ENCODE measurements at places on chromosomes 2 and 18.

GRCh38 chr18:12701161-12701560 lies 1.4 kb downstream of the CEP76 start:
- no peak for DNase-seq

- no peak for DNase-seq
These were observed 175.7 kb downstream of the ICOS start for GRCh38 chr2:204112084-204112770.

DNA sequence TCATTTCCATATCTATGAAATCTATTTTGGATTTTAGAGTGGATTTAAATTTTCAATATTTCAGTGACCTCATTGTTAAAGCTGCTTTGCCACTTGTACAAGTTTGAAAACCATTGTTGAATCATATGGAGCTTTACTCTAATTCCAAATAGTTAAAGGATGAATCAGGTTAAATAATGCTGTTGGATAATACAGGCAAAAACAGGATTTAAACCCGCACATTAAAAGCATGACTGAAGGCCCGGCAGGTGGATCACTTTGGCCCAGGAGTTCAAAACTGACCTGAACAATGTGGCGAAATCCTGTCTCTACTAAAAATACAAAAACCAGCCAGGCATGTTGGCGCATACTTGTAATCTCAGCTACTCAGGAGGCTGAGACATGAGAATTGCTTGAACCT lies 68.3 kb downstream of the RIF1 start:
- DNase-seq: no peak

- no peak for DNase-seq
These were observed 28.1 kb downstream of the PIK3C3 start for GRCh38 chr18:41982942-41983660.

DNA sequence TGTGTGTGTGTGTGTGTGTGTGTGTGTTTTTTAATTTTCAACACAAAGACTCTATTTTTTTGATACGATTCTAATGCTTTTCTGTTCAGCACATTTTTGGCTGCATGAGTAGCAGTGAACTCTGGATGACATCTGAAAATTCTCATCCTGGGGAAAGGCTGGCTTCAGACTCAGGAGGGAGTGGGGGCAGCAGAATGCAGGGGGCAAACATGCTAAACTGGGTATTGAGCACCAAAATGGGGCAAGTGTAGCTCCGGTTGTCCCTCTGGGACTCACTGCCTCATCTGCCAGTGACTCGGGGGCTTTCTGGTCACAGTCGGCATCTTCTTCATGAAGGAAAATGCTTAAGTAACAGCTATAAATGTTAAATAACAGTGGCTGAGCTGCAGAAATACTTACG lies 116.8 kb upstream of the PID1 start:
- DNase-seq: no peak

DNA sequence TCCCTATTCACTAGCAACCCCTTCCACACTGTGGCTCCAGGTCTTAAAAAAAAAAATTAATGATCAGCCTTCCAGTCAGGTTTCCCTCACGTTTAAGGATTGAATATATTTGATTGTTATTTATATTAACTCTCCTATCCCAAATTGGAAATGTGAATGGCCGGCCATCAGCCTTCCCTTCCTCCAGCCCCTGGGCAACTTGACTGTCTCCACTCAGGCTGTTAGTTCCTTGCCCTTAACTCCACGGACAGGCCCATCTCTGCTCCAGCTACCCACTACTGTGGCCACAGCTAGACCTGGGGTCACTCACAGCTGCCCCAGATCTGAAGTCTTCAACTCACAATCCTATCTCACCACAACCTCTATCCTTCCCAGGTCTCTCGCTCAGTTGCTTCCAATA lies 39.9 kb downstream of the THOC1 start:
- no peak for DNase-seq

DNA sequence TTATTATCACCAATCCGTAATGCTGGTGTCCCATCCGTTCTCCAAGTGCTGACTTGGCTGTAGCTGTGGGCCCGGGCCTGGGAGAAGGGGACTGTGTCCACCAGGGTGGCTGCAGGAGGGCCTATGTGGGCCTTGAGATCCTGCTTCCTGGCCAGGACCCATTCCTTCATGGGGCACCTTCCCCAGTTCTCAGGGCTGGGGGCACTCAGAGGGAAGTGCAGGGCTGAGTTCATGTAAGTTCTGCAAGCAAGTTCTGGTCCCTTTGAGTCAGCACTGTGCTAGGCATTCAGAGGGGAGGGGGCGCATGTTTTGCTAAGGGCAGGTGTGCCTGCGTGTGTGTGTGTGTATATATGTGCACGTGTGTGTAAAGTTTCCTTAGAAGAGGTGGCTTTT lies 94.0 kb downstream of the GLI2 start:
- no peak for DNase-seq

- no peak for DNase-seq
These were observed 185.3 kb downstream of the PRKCE start for GRCh38 chr2:45836740-45837139.

DNA sequence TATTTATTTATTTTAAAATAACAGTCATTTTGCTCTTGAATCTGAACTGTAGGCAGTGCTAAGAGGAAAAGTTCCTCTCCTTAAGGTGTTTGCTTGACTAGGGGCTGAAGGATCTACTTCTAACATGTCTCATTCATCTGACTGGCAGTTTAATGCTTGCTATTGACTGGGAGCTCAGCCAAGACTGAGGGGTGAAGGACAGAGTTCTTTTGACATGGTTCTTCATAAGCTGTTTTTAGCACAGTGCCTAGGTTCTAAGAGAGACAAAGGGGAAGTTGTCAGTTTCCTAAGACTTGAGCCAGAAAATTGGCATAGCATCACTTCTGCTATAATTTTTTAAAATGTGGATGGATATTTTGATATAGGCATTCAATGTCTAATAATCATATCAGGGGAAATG lies 73.0 kb downstream of the COMMD1 start:
- DNase-seq: peak; percentile 72

DNA sequence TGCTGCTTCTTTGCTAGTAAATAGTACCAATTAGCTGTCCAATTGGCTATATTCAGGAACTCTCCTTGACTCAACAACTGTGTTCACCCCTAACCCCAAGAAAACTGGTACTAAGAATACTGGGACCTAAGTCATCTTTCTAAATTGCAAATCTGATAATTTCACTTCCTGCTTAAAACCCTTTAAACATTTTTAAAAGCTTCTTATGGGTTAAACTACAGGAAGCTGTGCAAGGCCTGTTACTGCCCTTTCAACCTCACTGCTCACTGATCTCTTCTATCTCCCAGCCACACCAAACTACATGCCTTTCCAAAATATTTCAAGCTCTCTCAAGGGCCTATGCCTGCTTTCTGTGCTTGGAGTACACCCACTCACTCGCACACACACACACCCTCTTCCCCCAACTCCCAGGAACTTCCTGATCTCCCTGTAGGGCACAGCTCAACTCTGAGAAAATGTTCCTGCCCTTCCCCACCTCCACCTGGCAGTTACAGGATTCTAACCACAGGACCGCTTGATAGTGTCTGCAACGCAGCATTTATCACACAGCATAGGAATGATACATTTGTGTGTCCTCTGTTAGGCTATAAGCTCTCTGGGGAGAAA lies 6.7 kb downstream of the LMAN1 start:
- DNase-seq: no peak

GRCh38 chr2:58427572-58428095 lies 186.5 kb upstream of the FANCL start:
- DNase-seq: peak; percentile 40

DNA sequence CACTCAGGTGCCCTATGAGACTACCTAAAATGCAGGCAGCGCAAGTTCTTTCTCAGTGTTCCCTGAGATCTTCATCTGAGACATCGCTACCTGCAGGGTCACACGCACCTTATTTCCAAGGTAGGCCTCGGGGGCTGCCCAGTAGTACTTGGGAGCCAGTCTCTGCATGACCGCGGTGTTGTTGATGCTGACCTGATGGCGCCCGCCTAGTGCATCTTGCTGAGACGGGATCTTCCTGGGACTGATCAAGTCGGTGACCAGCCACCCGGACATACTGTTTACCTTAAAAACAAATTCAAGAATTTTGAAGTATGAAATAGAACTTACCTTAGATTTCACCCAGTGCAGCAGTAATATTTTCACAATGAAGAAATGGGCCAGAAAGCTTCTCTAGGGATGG lies 80.1 kb downstream of the LAMA1 start:
- no peak for DNase-seq

DNA sequence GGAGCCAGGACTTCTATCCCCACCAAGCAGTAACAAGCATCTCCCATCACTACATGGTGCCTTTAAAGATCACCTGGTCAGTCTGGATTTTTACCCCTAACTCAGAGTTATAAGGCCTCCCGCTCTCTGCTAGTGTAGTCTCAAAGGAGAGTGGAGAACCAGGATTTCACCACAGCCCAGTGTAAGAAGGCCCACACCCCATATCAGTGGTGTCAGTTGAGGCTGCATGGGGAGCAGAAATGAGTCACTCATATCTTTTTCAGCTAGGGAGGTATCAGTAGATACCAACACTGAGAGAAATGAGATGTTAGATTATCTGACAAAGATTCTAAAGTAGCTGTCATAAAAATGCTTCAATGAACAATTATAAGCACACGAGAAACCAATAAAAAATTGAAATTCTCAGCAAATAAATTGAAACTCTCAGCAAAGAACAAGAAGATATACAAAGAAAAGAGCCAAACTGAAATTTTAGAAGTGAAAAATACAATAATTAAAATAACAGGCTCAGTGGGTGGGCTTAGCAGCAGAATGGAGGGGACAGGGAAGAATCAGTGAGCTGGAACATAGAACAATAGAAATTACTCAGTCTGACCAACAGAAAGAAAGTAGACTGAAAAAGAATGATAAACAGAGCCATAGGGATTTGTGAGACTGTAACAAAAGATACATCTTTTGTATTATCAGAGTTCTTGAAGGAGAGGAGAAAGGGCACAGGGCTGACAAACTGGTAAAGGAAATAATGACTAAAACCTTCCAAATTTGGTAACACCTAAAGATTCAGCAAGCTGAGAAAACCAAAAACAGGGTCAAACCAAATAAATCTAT lies 257.7 kb downstream of the ANAPC1 start:
- no peak for DNase-seq

DNA sequence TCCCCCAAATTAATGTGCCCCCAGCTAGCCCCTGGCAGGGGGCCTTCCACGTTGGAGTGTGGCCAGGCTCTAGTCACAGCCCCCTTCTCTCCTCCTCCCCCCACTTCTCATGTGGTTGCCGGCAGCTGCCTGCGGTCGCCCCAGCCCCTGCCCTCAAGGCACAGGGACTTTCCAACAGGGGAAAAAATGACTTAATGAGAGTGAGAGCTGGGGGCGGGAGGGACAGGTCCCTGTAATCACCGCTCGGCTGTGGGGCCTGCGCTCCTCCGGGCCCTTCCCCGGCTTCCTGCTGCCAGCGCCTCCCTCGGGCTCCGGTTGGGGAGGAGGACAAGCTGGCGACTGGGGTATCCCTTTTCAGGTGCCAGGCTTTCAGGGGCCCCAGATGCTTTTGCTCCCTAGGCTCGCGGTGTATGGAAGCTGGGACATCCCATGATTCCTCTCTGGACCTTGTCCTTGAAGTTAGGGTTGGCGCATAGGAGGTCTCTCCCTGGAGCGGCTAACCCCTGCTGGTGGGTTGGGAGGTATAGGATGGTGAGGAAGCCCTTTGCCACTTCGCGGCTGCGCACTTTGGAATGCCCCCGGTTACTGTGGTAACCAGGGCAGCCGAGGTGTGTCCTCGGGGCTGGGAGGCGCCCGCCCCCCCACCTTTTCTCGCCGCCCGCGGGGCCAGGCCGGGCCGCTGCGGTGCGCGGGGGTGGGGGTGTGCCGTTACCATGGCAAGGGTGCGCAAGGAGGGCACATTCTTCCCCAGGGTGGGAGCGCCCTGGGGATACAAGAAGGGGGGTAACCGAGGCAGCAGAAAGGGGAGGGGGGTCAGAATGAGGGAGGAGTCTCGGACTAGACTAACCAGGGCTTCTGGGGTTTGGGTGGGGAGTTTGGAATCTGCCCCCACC lies 16.1 kb downstream of the WNT10A start:
- DNase-seq: peak; percentile 58

DNA sequence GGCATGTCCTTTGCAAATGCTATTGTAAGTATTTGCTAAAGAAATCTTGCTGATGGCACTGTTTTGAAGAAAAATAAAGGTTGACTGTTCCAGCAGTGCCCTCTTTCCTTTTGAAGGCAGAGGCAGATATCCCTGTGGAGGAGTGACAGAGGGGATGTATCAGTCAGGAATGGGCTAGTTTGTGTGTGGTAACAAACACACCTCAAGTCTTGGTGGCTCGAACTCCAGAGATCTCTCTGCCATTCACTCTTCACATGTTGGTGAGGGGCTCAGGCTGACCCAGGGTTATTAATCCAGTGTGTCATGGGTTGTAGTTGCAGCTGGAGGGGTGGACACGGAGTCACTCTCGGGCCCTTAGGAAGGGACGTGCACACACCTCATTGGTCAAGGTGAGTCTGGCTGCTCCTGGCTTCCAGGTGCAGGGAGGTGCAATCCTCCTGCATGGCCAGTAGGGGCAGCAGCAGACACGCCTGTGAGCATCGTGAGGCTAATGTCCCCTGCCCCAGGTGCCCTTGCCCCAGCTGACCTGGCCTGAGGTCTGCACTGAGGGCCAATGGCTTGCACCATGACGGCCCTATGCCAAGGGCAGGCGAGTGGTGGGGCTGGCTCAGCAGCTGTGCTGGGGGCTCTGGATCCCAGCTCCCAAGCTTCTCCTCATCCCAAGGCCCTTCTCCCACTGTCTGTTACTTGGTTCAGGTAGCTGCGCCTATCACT lies 146.5 kb downstream of the ASB1 start:
- DNase-seq: no peak

- peak; percentile 48 for DNase-seq
These were observed 757.1 kb upstream of the CDH7 start for GRCh38 chr18:64993695-64994094.

GRCh38 chr2:43068041-43068533 lies 158.3 kb downstream of the ZFP36L2 start:
- DNase-seq: no peak

- DNase-seq: no peak
These were observed 439.9 kb upstream of the ETAA1 start for GRCh38 chr2:66957198-66957597.

DNA sequence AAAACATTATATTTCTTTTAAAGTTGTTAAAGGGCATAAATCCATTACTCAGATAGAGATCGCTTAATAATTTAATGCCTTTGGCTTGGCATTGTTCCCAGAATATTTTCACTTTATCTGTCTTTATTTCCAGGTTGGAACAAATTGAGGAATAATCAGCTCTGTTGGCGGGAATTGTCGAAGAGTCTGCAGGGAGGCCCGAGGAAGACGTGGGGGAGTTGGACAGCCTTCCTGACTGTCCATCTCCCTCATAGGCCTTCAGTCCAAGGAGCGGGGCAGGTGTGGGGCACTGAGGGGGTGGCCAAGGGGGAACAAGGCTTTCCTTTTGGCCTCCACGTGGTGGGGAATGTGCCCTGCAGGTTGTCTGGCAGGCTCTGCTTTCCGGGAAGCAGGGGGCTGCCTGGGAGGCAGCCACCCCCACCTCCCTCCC lies 179.6 kb downstream of the ZBTB7C start:
- DNase-seq: peak; percentile 42

DNA sequence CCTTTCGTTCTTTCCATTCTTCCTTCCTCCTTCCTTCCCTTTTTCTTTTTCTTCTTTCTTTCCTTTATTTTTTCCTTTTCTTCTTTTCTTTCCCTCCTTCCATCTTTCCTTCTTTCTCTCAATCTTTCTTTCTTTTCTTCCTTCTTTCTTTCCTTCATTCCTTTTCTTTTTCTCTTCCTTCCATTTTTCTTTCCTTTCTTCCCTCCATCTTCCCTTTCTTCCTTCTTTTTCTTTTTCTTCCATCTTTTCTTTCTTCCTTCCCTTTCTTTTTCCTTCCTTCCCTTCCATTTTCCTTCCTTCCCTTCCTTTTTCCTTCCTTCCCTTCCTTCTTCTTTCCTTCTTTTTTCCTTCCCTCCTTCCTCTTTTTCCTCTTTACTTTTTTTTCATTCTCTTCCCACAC lies 568.7 kb downstream of the GALR1 start:
- DNase-seq: no peak
